ENCODE measurements at places on chromosomes 7 and 10. TPM values are rescaled to one million over a fixed set of nuclear protein-coding genes. Genes with fewer than 3 reads are reported as not detected.

- no peak for DNase-seq
Observed at GRCh38 chr7:155282671-155283070, 15.0 kb upstream of the INSIG1 start.

GRCh38 chr10:67306588-67307205, 380.9 kb downstream of the LRRTM3 start:
- DNase-seq, result no peak

Gene ARL5B
- 44.0 TPM for polyA plus RNA-seq

Gene MTPN
- polyA plus RNA-seq, result 165 TPM

Gene PLAU
- 30.2 TPM for polyA plus RNA-seq

DNA sequence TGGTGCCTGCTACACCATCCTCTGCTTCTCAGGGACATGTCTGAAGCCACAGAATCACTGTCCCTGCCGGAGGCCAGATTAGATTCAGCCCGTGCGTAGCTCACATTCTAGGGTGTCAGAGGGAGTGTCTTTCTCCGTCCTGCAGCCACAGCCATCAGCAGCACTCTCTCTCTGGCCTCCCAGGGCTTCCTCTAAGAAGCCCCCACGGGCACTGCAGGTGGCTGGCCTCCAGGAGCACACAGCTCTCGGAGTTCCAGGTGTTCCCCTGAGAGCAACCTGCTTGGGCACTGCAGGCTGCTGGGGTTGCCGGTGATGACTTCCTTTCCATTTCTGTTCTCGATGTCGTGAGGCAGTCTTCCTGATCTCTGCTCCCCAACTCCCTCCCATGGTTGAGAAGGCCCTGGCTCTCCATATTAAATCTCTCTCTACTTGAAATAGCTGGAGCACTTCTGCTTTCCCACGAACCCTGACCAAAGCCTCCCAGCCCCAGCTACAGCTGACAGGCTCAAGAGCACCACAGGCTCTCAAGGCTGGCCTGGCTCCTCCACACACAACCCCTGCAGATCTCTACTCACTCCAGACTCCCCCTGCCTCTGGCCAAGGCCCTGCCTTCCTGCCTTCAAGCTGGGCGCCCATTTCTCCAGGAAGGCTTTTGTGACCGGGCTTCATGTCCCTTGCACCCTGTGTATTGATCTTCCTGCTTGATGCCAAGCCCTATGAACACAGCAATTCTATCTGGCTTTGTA, 49.0 kb upstream of the TMEM72 start:
- DNase-seq, result no peak

DNA sequence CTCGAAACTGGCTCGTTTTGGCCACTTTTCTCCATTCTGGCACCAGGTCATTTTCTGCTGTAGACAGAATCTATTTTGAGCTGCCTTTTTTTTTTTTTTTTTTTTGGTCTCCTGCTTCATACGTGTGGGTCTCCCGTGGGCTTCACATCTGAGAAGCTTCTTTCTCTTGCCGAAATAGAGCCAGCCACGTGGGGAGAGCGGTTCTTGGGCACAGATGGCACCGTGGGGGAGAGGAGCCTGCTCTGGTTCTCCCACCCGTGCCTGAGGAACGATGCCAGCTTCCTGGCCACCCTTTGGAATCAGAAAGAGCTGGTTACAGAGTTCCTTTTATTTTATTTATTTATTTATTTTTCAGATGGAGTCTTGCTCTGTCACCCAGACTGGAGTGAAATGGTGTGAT, 48.7 kb upstream of the OCM2 start:
- DNase-seq, result no peak

DNA sequence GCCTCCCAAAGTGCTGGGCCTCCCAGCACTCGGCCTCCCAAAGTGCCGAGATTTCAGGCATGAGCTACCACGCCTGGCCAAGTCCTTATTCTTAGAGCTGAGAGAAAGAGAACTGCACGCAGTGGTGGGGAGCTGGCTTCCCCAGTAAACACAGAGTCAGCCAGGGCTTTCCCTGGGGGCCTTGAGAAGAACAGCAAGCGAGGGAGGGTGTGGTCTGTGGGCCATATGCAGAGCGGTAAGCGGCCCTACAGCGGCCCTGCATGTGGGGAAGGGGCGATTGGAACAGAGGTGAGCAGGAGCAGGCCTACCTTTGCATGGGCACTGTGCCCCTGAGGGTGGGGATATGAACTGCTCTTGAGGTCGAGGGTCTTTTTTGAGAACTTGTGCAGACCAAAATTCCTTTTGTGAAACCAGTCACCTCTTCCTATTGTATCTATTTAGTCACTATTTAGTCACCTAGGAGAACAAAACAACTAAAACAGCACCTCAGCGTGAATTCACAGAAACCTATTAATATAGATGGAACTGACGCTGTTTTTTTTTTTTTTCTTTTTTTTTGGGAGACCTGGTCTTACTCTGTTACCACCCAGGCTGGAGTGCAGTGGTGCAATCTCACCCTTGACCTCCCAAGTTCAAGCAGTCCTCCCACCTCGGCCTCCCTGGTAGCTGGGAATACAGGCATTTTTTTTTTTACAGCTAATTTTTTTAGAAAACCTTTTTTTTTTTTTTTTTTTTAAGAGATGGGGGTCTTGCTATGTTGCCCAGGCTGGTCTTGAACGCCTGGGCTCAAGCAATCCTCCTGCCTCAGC, 36.9 kb upstream of the SH2D4B start:
- no peak for DNase-seq

DNA sequence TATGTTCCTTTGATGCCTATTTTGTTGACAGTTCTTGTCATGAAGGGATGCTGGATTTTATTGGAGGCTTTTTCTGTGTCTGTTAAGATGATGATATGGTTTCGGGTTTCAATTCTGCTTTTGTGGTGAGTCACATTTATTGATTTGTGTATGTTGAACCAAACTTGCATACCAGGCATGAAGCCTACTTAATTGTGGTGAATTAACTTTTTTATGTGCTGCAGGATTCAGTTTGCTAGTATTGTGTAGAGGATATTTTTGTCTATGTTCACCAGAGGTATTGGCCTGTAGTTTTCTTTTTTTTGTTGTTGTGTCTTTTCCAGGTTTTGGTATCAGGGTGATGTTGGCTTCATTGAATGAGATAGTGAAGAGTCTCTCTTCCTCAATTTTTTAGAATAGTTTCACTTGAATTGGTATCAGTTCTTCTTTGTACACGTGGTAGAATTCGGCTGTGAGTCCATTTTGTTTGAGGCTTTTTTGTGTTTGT, 345.9 kb downstream of the KIF20B start:
- DNase-seq, result no peak

DNA sequence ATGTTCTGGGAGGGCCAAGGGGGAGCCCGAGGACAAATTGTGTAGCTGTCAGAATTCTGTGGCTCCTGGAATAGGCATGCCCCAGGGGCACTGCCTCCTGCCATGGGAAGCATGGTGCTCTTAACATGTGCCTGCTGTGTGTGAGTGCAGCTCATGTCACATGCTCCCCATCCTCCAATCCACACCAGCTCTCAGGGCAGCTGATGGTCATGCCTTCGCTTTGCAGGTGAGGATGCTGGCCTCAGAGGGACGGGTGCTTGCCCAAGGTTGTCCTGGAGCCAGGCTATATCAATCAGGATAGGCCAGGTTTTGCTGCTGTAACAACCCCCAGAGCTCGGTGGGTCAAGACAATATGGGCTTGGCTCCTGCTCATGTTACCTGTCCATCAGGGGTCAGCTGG, 303.4 kb downstream of the RPS24 start:
- DNase-seq, result no peak
